ENCODE measurements at places on chromosomes 1 and 21.

GRCh38 chr21:16900685-16901084, 612.2 kb upstream of the CXADR start:
- DNase-seq = no peak

DNA sequence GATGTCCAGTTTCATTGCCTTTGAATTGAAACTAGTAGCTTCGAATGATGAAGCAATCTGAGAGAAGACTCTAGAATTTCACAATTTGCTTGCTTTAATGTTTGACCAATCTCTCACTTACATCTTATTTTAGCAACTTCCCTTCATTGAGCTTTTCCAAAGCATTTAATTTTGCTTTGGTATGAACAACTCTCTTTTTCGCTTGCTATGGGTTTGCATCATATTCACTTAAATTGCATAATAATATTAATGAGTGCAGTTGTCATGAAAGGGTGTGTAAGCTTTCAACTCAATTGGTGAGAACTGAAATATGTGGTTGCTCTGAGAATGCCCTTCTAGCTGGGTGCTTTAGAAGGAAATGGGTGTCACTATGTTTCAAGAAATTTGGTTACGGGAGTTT, 309.2 kb downstream of the HLX start:
- no peak for DNase-seq

GRCh38 chr1:16077406-16078245, 4.2 kb upstream of the FAM131C start:
- DNase-seq = no peak

- DNase-seq = no peak
Measured at GRCh38 chr1:154730259-154730658, 122.3 kb upstream of the ADAR start.

- no peak for DNase-seq
Measured at GRCh38 chr1:115166531-115167091, 77.3 kb upstream of the TSPAN2 start.

GRCh38 chr1:14679027-14679688, 80.7 kb downstream of the KAZN start:
- no peak for DNase-seq

- DNase-seq = no peak
Measured at GRCh38 chr1:30523055-30524020, 200.0 kb downstream of the MATN1 start.

DNA sequence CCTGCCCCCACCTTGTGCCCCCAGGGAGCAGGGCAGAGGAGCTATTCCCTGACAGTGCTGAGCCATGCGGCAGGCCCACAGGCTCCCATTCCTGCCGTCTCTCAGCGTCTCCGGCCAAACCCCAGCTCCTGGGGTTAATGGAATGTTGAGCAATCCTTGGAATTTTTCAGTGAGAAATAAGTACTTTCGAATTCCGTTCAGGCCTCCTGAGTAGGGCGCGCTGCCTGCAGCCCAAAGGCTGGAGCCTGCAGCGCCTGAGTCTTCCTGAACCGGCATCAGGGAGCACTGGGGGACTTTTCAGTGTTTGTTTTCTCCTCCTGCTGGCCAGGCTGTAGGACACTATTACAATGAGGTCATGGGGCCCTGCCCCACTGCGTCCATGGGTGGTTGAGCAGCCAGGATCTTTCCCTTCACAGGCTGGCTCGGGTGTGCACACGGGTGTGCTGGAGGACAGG, 33.3 kb upstream of the CSF1 start:
- no peak for DNase-seq

- DNase-seq = no peak
Measured at GRCh38 chr1:233031521-233031920, 81.1 kb downstream of the NTPCR start.

DNA sequence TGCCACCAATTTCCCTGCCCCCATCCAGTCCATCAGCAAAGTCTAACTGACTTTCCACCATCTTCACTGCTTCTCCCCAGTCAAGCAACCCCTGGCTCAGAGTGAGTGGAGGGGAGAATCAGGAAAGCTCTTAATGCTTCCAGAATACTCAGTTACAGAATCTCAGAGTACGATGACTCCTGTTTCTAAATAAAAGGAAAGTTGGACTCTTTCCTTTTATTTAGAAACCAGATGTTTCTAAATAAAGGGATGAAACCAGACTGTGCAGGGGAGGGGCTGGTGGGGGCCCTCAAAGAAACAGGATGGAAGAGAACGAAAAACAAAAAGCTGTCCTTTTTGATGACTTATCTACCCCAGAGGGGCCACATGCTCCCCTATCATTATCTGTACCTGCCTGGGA, 85.2 kb upstream of the PPM1J start:
- DNase-seq = no peak

DNA sequence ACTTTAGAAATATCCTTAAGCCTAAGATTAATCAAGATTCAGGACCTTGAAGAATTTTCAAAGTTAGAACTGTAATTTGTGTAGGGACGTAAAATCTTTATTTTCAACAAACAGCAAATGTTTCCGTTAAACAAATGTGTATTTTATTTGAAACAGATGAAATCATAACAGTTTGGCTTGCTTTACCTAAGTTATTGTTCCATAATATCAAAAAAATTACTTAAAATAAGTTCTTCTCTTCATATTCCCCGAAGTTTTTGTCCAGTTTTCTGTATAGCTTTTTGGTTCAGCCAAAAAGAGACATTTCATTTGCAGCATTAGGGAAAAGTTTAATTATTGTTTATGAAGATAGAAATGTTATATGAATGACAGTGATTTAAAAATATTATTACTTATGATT, 100.1 kb downstream of the NFIA start:
- no peak for DNase-seq

- no peak for DNase-seq
Measured at GRCh38 chr1:173408886-173409285, 68.2 kb upstream of the PRDX6 start.

GRCh38 chr1:72650843-72651435, 368.6 kb upstream of the NEGR1 start:
- DNase-seq = no peak

DNA sequence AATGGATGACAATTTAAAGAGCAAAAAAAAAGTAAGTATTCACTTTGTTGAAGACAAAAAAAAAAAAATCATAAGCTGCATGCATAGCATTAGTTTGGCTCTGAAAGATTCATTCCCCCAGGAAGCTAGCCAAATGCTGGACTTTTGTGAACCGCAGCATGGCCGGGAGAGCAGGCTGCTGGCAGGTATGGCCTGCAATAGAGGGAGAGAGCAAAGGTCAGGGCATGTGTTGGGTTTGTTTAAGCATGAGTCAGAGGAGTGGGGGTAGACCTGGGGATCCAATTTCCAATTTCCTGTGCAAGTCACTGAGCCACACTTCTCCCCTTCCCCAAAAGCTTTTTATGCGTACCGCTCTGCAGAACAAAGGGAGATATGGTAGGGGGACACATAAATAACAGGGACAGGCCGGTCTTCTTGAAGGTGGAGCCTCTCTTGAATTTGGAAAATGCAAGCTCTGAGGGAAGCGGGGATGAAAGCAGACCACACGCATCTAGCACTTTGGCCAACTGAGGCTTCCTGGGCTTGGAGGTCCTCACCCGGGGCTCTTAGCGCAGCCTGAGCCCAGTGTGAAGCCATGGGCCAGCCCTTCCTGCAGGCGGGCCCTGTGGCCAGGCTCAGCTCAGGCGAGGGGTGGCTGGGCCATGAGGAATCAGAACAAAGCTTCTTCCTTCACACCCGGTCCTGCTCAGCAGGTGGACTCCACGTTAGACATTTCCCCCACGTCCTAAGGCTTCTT, 171.1 kb downstream of the TOMM20 start:
- DNase-seq = no peak

DNA sequence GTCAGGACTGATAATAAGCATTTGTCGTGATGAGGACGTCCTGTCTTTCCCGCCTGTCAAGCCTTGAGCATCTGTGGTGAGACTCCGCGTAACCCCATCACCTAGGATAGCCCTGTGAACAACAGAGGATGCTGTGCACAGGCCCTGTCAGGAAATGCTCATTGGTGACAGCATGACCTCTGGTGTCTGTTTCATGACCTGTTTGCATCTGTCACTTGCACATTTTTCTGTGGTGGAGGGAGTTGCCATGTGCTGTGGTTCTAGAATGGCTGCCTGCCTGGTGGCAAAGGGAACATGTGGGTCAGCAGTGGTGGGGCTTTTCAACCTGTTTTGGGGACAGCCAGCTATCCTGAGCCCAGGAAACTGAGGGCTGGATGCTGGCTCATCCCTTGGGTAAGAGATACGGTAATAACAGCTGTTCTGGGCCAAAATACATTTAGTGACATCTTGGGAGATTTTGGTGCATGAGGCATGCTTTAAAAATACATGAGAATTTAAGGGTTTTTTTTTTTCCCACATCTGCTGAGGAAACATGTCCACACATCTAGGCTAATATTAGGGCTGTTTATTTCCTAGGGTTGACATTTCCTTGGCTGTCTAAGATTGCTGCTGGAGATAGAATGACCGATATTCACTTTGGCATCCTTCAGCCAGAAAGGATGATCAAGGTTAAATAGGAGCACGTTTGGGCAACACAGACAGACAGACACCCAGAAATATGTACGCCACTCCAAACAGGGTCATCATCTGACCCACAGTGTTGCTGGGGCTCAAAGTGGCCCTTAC, 52.9 kb downstream of the KCNC4 start:
- no peak for DNase-seq

DNA sequence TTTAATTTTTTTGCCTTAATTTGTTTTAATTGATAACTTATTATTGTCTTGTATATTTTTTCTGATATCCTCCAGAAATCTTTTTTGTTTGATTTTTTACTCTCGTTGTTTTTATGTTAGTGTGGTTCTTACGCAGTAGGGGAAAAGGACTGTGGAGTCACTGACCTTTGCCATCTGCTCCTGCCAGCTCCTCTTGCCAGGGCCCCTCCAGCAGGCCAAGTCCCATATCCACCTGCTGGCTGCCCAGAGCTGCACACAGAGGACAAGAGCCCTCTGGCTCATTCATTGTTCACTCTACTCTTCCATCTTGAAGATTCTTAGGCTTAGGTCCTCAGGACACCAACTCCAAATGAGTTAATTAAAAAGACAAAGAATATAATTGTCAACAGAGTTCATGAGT, 316.4 kb upstream of the DUSP10 start:
- DNase-seq = no peak

- DNase-seq = no peak
Measured at GRCh38 chr1:152347116-152347728, 12.6 kb downstream of the FLG2 start.

All from cortex of kidney (tissue), 1 donor.